ENCODE measurements at places on chromosomes 16 and 17.

DNA sequence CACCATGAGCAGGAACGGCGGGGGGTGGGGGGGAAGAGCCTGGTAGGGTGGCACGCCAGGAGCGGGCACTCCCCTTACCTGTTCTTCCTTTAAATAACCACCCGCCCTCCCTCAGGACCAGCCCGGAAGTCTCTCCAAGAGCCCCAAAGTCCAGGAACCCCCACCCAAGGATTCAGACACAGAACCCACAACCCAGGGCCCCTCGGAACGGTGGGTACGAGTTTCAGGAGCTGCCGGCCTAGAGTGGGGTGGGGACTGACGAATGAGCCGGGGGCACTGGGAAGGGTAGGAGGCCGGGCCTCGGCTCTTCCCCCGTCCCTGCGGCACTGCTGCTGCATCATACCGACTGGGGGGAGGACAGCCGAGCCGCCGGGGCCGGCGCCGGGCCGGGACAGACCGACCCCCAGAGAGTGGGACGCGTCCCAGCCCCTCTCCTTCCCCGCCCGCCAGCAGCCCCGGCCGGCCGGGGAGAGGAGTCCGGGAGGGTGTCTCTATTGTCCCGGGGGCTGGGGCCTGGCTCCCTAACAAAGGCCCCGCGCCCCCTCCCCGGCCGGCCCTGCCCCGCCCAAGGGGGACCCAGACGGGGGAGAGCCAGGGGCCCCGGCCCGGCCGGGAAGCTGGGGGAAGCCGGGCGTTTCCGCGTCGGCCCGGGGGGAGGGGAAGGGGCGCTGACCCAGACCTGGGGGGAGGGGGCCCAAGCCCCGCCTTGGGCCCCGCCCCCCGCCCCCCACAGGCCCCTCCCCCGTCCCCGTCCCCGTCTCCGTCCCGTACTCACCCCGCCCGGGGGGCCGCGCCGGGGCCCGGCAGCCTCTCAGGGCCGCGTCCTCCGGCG lies 747 bp downstream of the ATXN7L3 start:
- DNase-seq = no peak

GRCh38 chr16:56780646-56781045 lies 50.7 kb downstream of the NUP93 start:
- DNase-seq = no peak

DNA sequence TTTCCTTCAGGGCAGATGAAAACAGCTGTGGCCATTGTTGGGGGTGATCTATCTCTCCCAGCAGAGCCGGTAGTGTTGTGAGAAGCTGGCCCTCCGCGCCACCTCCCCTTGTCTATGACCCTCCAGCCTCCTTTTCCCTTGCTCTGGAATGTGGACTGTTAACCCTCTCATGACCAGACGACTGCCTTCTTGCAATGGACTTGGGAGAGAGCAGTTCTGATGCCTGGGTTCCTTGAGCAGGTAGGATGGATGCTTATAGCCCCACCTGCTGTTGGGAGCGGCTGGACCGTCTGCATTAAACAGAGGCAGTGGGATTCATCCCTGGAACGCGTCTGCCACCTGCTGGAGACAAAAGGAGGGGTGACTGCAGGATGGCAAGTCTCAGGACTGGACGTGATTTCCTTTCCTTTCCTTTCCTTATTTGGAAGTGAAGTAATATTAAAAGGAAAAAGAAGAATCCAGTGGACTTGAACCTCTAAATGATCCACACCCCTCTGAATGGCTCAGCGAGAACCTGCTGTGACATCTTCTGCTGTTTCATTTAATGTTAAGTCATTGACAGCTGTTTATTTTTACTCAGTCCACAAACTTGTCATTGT lies 1.8 kb upstream of the SOST start:
- DNase-seq = peak; percentile 69

- DNase-seq = no peak
Observed at GRCh38 chr17:35476283-35476820, 27.8 kb upstream of the SLFN13 start.

GRCh38 chr16:648071-648780 lies 939 bp upstream of the WDR90 start:
- DNase-seq = no peak

- no peak for DNase-seq
Observed at GRCh38 chr17:46266656-46267544, 28.0 kb upstream of the LRRC37A start.

- DNase-seq = no peak
Observed at GRCh38 chr17:78529871-78530670, 47.1 kb downstream of the DNAH17 start.

DNA sequence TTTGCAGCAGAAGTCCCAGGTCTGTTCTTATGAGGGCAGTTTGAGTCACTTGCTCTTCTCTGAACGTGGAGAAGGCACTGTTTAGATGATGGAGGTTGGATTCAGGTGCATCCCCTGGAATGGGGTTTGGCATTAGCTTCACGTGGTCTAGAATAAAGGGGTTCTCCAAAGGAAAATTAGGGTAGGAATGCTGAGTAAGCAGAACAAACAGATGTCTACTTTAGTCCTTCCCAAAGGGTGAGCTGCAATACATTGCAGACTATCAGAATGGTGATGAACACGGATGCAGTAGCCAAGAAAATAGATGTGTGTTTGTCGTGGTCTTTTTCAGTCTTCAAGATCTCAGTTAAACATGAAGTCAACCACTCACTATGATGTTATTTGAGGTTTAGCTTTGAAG lies 3.3 kb upstream of the CBLN1 start:
- DNase-seq = no peak

DNA sequence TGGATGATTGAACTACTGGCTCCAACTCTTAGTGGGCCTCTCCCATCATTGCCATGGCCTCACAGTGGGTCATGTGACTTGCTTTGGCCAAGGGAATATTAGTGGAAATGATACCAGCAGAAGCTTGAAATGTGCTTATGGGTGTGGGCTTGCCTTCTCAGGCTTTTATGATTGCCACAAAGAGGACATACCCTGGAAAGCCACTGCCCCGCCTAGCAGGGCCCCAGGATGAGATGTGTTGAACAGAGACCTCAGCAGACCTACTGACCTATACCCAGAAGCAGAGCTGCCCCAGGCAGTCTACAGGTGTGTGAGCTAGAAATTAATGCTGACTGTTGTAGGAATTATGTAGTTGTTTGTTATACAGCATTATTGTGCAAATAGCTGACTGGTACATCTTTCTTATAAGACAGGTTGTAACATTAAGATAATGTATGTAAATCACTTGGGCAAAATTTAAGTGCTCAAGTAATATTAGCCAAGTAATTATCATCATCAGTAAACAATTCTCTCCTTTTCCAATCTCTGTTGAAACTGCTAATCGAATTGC lies 67.8 kb upstream of the CDH5 start:
- DNase-seq = no peak

DNA sequence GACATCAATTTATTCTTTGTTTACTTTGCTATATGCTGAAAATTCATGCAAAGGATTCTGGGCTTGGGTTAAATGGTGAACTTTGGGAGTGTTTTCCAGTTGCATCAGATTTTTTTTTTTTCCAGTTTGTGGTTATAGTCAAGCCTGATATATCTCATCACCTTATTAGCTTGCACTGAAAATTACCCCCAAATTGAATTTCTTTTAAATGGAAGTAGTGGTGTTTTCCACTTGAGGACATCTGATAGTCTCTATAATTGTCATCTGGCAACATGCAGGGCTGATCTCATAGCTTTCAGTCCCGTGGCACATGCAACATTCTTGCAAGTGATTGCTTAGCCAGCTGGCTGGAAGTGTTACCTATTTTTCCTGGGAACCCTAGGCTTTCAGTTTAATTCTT lies 4.7 kb upstream of the KRTAP3-1 start:
- DNase-seq = no peak

DNA sequence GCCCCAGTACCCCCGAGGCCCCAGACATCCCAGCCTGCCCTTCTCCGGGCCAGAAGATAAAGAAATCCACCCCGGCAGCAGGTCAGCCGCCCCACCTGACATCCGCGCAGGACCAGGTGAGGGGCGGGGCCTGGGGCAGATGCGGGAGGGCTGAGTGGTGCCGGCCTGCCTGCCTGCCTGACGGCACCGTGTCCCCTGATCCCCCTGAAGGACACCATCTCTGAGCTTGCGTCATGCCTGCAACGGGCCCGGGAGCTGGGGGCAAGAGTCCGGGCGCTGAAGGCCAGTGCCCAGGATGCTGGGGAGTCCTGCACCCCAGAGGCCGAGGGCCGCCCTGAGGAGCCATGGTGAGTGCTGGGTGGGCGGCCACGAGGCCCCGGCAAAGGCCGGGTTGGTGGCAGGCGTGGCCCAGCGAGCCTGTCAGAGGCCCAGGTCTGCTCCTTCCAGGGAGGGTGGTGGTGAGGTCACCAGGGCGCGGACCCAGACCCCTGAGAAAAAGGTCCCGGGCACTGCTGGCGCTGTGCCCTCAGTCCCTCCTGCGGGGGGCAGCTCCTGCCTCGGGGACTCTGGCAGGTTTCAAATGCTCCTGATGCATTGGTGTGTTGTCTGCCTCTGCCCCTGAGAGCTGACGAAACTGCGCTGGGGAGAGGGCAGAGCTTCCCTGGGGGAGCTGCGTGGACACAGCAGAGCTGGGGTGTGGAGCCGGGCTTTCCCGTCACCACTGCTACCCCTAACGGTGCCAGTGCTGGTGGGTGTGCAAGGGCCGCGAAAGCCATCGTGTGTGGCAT lies 1.2 kb downstream of the CDT1 start:
- DNase-seq = no peak

Measured in non-pigmented ciliary epithelial cell (primary cell).